T-helper 17 cell (primary cell): ENCODE measurements at places on chromosomes 1 and 21.
A peak's percentile ranks its signal among the peaks of the same experiment; 100 is the strongest.

DNA sequence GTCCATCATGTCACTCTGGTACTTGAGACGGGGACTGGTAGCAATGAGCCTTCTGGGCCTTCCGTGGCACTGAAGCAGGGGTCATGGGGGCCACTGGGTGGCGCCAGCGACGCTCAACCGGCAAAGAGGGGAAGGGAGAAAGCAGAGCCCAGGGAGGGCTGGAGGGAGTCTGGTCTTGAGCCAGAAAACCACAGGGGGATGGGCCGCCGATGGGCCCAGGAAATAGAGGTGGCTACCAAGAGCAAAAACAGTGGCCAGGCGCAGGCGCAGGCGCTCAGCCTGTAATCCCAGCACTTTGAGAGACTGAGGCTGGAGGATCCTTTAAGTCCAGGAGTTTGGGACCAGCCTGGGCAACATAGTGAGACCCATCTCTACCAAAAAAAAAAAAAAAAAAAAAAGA lies 21.8 kb downstream of the EXOC8 start:
- DNase-seq, result no peak

- no peak for DNase-seq
These were observed 11.5 kb downstream of the MACO1 start for GRCh38 chr1:25442178-25442577.

GRCh38 chr1:50419907-50420677 lies 3.2 kb downstream of the DMRTA2 start:
- DNase-seq, result no peak

GRCh38 chr1:43913051-43913501 lies 20.5 kb upstream of the ARTN start:
- no peak for DNase-seq

DNA sequence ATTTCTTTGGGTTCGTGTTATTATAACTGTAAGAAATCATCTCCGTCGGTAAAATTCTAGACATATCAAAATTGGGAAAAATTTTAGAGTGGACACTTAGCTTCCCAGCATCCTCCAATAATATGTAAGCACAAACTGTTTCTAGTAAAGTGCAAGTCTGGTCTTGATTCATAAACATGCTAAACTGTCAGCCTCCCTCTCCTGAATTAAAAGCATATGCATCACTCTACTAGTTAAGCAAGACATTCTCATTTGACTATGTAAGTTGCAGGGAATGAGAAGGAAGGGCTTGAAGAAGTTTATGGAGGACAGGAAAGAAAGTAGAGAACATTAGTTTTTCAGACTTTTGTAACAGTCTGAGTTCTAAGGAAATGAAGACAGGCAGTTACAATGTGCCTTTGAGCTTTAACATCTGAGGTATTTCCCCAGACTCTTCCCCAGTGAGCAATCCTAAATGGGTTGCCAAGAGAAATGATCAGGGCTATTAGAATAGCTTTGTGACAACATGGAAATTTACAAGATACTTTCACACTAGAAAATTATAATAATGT lies 90.0 kb downstream of the TYW3 start:
- DNase-seq, result no peak

DNA sequence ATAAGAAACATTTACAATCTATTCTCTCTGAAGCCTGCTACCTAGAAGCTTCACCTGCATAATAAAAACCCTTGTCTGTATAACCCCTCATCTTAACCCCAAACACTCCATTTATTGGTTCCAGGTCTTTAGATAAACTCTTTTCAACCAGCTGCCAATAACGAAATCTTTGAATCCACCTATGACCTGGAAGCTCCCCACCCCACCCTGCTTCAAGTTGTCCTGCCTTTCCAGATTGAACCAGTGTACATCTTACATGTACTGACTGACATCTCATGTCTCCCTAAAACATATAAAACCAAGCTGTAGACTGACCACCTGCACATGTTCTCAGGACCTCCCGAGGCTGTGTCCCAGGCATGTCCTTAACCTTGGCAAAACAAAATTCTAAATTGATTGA lies 50.7 kb upstream of the VWA5B1 start:
- DNase-seq, result no peak

DNA sequence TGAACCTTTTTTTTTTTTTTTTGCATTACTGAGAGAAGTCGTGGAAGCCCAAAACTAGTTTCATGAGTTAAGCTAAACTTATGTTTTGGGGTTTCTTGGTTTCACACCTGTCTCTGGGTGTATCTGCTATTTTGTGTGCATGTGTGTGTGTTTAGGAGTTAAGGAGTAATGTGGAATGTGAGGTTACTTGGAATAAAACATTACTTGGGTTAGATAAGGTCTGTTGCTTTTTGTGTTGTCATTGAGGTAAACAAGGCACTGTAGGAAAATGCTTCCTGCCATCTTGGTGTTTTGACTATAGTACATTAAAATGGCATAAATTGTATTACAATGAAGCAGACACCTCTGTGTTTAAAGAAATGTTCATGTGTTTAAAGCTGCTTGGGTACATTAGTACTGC lies 2.9 kb downstream of the TENT5C start:
- no peak for DNase-seq

DNA sequence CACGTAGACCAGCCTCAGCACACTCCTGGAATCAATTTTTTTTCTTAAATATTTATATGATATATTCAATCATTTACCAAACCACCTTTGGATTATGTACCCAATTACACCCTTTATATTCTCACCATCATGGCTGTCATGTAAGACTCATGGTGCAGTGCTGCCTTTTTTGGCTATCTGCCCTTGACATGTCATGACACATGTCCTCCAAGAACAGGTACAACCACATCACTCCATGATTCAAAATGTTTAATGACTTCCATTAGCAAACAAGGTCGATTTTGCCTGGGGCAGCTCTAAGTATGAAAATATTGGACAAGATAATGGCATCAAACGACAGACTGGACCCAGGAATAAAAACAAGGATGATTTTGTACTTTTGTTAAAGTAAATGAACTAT lies 861.1 kb upstream of the ADAMTS5 start:
- DNase-seq, result no peak

DNA sequence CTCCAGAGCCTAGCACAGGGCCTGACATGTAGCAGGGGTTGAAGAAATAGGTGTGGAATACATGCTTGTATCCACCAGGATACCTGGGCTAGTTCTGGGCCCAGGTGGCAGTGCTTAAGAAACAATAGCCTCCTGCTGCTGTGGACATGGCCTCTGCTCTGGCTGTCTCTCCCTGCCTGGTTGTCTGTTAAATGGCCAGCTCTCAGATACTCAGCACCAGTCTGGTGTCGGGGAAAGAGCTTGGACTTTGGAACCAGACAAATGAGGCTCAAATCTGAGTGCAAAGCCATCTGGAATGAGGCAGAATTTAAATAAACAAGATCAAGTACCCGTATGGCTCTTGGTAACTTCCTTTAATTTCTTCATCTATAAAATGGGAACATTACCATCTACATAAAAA lies 31.5 kb downstream of the SESN2 start:
- no peak for DNase-seq

GRCh38 chr1:59156526-59157199 lies 140.2 kb upstream of the FGGY start:
- no peak for DNase-seq

DNA sequence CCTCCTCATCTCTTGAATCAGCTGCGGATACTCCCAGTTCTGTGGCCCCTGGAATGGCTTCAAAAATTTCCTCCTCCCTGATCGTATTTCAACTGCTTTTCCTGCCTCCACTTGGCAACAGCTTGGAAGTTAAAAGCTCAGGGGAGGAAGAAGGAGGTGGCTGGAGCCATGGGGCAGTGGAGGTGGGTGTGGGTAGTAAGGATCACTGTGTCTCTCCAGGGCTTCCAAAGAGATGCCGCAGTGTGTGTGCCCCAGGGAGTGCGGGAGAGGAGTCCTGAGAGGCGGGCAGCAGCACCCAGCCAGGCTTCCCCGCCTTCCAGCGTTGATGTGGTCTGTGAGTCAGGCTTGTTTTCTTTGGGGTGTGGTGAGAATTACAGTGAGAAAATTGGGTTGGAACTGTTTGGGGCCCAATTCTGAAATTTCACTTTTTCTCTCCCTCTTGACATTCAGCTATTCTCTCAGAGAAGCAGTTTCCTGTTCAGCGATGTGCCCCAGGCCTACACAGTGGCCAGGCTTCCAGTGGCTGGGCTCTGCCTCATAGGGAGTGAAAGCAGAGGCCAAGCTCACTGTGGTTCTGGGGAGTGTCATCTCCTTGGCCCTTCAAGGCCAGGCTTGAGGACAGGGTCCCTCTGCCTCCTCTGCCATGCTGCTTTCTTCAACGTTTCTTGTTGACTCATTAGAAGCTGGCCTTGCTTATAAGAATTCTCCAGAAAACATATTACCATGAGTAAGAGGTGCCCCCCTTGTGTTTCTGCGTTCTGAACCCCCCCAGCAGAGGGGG lies 69.0 kb downstream of the PGM1 start:
- no peak for DNase-seq

DNA sequence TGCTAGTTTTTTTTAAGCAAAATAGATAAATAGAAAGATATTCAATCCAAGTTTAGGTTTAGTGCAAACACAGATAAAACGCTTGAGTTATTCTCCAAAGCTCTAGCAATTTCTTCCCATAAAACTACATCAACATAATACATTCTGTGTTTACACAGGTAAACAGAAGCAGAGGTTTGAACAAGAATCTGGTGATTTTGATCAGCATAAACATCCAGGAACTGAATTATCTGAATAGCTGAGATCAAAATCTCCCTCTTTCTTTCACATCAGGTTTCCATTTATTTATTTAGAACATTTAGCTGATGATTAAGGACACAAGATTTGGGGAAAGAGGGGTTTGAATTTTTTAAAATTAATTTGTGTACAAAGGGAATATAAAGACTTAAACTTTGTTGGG lies 1564.6 kb downstream of the MRPL39 start:
- no peak for DNase-seq

GRCh38 chr21:36032647-36033406 lies 27.5 kb downstream of the SETD4 start:
- no peak for DNase-seq

- no peak for DNase-seq
These were observed 742 bp downstream of the POLR3GL start for GRCh38 chr1:145965119-145965744.

GRCh38 chr1:228284148-228284495 lies 76.3 kb downstream of the OBSCN start:
- no peak for DNase-seq

GRCh38 chr1:75426688-75427087 lies 184.2 kb downstream of the SLC44A5 start:
- no peak for DNase-seq

- DNase-seq, result no peak
These were observed 836 bp downstream of the OLFML3 start for GRCh38 chr1:113980110-113980509.

DNA sequence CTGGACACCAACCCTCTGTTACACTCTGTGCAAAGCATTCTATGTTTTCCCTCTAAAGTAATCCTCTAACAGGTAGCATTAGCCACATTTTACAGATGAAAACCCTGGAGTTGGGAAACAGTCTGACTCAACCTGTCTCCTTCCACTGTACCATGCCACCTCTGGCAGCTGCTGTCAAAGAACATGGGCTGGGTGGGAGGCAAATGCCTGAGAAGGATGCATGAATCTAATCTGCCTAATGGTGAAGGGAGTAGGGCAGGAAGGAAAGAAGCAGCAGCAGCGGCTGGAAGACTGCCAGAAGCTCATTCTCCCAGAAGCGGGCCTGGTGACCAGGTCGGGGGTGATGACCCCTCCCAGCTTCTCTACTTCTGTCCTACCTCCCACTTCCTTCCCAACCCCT lies 21.7 kb downstream of the LRRC71 start:
- DNase-seq, result no peak

- no peak for DNase-seq
These were observed 145.7 kb upstream of the BARHL2 start for GRCh38 chr1:90862782-90863181.

DNA sequence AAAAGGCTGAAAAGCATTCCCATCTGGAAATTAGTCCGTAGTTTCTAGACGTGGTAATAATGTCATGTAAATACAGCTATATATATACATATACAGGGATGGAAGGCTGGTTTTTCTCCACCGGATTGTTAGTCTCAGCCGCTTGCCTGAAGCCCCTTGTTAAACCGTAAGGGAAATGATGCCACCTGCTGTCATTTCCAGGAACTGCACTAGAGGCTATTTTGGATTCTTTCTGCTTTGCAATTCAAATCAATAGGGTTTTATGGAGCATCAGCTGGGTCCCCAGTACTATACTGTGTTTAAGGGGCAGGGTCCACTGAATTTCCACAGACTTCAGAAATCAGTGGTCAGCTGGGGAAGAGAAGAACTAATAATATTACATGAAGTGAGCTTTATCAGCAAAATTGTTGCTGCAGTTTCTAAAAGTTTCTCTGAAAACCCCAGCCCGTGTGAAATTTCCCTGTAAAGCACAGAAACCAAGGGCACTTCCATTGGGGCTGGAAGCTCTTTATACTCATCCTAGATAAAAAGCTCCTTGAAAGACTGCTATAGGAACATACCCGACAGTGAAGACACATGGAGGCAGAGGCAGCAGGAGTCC lies 33.8 kb upstream of the MPZL1 start:
- peak; percentile 74 for DNase-seq

DNA sequence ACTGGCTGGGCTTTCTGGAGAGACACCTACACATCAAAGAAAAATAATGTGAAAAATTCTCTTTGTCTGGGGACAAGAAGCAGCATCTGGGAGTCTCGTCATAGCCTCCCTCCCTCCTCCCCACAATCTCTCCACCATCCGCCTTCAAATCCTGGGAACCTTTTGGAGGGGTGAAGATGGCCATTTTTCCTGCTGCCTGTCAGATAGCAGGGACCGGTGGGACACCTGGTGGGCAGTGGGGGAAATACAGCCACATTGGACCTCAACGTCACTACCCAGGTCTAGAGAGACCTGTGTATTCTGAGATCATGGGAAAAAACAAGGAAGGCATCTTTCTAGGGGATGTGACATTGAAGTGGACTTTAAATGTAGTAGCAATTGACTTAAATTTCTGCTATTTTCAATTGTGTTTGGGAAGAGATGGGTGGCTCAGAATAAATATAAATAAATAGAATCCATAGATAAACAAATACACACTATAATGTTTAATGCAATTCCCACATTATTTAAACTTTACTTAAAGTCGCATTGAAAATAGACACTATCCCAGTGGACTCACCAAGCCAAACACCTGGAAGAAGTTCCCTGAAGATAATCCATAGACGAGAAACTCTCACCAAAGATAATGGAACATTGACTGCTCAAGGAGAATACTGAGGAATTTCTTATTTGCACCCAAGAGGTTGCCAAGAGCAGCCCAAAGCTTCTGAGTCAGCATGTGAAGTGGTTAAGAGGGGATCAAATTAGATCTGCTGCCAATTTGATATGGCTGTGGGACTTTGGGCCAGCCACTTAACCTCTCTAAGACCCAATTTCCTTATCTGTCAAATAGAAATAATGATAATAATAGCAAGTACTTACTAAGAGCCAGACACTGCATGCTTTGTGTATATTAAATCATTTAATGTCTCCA lies 147.6 kb upstream of the CAMK1G start:
- no peak for DNase-seq

GRCh38 chr1:31272369-31272768 lies 24.2 kb downstream of the SNRNP40 start:
- no peak for DNase-seq

- DNase-seq, result no peak
These were observed 83.6 kb downstream of the SIK1 start for GRCh38 chr21:43343095-43343991.
